ENCODE measurements at places on chromosomes 6 and 20.

GRCh38 chr6:137762168-137763090 lies 104.6 kb upstream of the TNFAIP3 start:
- no peak for DNase-seq

- no peak for DNase-seq
Observed at GRCh38 chr6:129309154-129309553, 400.8 kb downstream of the ARHGAP18 start.

DNA sequence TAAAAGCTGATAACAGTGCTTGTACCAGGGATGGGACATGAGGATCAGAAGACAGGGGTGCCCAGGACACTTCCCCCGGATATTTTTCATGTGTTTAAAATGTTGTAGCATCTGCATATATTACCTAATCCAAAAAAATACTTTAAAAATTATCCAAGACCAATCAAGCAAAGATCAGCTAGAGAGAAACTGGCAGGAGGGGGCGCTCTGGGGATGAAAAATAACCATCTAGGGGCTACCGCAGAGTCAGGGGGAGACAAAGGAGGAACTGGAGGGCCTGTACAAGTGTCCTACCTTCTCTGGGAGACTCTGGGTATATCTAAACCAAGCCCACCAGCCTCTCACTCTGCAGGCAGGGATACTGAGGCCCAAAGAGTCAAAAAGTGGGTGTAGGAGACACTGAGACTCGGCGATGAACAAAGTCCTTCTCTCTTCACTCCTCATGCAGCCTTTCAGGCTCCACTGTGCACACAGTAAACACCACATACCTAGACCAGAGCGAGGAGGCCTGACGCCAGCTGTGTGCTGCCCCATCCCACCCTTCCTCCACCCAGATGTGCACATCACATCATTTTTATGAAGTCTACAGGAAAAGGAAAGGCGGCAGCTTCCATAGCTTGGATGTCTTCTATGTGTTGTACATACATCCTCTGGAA lies 9.8 kb downstream of the RIMS4 start:
- DNase-seq = no peak

DNA sequence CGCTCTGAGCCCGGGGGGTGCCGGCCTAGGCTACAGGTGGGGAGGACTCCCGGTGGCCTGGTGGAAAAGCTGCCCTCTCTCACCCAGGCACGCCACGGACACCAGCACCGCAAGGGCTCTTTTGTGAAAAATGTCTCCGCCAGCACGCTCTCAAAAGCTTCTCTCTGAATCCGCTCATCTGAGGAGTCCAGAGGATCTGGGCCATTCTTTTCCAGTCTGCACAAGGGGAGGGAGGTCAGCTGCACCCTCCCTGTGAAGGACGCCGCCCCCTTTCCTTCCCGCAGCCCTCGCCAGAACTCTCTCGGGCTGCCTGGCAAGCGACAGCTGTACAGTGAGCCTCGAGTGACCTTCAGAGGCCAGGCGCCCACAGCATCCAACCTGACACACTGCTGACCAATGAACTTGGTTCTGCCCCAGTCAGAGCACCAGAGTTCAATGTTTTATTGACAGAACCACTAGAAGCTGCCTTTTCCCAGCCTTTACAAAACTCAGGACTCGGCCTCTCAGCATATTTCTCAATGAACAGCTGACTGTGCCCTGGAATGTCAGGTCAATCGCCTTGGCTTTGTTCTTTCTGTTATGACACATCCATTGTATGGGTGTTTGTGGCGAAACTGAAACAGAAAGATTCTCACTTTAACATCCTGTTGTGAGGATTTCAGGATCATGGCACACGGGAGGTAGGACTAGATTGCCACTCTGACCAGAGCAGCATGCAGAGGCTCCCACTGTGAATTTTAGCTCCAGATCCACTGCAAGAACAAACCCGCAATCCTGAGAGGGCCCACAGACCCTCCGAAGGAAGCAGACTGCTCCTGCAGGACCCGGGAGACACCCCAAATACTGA lies 26.7 kb downstream of the SERPINB9 start:
- no peak for DNase-seq

GRCh38 chr6:161105408-161105807 lies 113.8 kb downstream of the MAP3K4 start:
- no peak for DNase-seq

GRCh38 chr6:163708466-163708865 lies 293.9 kb downstream of the QKI start:
- DNase-seq = no peak

DNA sequence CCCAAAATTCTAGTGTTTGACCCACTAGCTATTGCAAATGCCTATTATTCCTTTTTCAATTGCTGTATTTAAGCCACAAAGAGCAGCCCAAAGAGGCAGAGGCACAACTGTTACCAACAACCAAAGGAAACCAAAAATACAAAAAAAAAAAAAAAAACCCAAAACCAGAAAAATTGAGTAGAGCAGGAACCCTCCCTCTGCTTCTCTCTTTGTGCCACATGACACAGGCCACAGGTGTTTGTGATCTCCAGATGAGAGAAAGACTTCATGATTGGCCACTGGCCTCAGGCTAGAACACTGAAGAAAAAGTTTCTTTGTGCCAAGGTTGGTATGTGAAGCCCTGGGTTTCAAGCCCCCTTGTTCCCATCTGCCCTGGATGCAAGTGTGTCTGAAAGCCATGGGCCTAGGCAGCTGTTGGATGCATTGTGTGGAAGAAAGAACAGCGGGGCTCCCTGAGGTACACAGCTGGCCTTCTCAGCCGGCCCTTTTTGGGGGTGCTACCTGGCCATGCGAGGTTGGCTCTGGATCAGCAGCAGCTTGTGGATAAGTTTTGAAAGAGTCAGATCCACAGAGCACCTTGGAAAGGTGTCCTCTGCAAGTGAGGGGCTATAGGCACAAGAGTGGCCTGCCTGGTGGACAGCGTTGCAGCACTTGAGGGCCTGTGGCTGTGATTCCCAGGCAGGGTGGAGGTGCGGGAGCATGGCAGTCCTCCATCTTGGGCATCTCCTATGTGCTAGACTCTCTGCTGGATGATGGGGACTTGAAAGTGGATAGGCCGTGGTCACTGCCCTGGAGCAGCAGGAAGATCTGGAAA lies 204.5 kb downstream of the ZDHHC14 start:
- DNase-seq = no peak

GRCh38 chr6:115765966-115766365 lies 294.7 kb downstream of the FRK start:
- DNase-seq = no peak

DNA sequence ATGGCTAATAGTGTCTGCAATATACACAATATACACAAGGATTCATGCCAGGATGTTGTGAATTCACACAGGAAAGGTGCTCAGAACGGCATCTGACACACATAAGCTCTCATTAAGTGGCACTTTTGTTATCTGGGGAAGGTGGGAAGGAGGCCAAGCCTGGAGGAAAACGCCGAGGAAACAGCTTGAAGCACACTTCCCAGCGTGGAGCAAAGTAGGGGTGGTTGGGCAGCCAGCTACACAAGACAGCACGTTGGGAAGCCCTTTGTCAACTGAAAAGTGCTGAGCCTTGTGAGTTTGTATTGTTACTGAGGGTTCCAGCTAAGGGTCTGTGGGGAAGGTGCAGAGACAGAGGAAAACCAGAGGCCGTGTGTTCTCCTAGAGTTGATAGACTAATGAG lies 181.0 kb downstream of the ZMYND8 start:
- DNase-seq = no peak

- DNase-seq = no peak
Observed at GRCh38 chr6:30544666-30545272, 11.5 kb downstream of the GNL1 start.

- no peak for DNase-seq
Observed at GRCh38 chr6:34066772-34067770, 78.8 kb downstream of the GRM4 start.

DNA sequence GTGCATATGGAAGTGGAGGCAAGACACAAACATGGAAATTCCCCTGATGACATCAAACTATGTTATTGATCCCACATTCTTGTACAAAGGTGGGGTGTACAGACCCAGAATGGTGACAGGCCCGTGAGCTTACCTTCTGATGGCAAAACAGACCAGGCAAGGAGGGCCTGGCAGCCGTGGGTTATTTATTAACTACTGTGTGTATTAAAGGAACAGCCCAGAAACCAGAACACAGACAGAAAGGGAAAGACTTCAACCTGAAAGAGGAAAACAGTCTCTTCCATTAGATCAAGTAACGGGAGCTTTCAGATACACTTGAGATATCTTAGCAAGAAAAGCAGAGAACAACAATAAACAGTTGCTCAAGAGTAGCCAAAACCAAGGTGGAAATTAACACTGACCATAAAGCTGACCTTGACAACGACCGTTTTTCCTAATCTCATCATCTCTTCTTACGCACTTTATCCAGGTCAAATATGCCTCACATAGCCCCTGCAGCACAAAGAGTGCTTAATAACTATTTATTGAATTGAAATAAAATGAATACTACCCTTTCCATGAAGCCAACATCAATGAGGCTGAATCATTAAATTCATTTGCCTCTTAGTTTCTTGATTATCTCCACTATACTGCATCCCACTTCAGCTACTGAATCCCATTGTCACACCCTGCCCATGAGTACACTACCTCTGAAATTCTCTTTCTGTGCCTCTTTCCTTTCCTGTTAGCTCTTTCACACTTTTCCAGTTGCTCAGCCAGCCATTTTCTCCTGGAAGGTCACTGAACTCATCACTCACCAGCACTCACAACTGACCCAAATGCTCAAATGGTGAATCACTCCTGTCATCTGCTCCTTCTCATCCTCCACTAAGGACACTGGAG lies 67.4 kb downstream of the MOXD1 start:
- DNase-seq = no peak

DNA sequence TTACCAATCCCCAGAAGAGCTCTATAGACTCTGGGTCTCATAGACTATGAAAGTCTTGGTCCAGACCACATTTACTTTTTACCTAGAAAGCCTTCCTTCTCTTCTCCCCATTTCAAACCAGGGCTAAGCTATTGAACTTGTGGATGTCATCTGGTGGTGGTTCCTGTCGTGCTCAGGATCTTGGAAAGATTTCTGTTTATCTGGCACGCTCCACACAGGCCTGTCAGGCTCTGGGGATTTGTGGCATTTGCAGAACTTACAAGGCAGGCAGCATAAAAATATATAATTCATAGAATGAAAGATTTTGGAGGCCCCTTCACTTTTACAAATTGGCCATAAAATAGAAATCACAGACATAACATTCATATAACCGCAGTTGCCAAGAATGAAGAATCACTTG lies 188.1 kb downstream of the UST start:
- DNase-seq = no peak

DNA sequence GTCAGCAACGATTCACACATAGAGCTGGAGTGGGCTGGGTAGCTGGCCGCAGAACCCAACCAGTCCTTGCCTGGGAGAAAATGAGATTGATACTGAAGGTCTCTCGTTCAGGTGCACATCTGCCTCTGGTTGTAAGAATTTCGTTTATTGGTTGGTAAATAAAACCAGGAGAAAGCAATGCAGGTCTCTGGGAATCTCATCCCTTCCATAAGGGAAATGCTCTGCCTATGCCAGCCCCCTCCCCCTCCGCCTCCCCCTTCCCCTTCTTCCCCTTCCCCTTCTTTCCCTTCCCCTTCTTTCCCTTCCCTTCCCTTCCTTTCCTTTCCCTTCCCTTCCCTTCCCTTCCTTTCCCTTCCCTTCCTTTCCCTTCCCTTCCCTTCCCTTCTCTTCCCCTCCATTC lies 107.3 kb downstream of the DTD1 start:
- DNase-seq = no peak

DNA sequence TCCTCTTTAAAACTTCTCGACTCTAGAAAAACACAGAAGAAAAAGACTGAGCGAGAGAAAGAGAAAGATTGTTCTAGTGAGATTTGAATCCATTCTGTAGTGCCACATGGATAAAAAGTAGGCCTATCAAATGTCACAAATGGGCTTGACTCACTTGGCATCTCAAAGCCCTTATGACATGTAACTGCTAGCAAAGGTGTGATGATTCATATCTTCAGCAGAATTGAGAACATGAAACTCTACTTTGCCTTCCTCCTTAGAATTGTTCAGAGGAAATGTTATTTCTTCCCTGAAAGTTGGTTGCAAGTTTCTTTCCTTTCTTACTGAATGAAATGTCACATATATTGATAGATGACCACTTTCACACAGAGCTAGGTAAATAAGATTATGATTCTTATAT lies 40.4 kb upstream of the DUSP22 start:
- DNase-seq = no peak

GRCh38 chr6:162090734-162091133 lies 636.8 kb downstream of the PRKN start:
- DNase-seq = no peak

- DNase-seq = no peak
Observed at GRCh38 chr20:23684261-23684660, 4.6 kb downstream of the CST4 start.

DNA sequence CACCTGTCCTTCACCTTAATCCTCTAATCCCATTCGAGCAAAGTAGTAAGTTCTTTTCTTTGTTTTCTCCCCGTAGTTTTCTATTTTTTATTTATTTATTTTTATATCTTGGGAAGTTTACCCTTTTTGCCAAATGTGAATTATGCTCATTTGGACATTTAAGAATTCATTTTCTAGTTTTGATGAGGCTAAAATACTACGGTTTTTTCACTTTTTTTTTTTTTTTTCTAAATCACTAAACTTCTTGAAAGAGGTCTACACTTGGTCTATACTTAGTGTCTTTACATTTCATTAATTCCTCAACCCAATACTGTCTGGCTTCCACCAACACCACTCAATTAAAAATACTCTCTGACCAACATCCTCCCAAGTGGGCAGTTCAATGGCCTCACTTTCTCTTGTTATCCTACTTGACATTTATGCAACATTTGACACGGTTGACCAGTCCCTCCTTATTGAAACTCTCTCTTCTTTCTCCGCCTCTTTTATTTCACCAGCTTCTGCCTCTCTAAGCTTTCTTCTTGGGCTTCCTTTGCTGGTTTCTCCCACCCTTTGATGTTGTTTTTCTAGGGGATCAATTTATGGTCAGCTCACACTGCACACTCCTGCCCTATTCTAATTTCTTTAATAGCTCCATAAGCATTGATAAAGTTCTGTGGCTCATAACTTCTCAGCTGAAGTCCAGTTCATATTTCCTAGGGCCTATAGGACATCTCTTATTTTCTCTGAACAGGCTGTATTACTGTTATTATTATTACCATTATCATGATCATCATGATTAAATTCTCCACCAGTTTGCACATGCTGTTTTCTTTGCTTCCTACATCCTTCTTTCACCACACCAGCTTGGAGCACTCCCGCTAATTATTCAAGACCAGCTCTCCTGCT lies 72.6 kb upstream of the CITED2 start:
- DNase-seq = no peak

DNA sequence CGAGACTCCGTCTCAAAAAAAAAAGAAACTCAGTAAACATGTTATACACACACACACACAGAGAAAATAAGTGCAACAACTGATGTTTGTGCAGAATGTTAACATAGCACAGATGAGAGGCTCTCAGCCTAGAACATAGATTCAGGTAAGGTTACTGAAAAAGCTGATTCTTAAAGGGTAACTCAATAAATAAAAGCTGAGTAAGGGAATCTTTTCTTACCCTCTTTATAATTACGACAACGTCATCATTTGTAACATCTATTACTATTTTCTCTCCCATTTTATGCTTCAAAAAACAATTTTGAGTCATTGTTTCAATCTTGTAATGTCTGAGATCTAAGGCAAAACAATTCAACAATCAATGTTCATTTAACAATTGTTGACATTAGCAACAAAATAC lies 644.8 kb downstream of the RFPL4B start:
- DNase-seq = no peak

- DNase-seq = no peak
Observed at GRCh38 chr20:48282591-48283228, 497.4 kb upstream of the SULF2 start.

Data from stimulated activated CD4-positive, alpha-beta T cell treated with anti-CD3 and anti-CD28 coated beads, Interleukin-12 subunit alpha, Interleukin-12 subunit beta, amount 100 ng/mL, for 4 hours (primary cell).